ENCODE measurements at places on chromosomes 4 and X. TPM values are rescaled to one million over a fixed set of nuclear protein-coding genes. Genes with fewer than 3 reads are reported as not detected.

HTR2C gene
- not detected for total RNA-seq

ITIH6 gene
- total RNA-seq, result not detected

STOX2 gene
- 9.4 TPM for total RNA-seq

NEXMIF gene
- 7.1 TPM for total RNA-seq

SLC49A3 gene
- 6.6 TPM for total RNA-seq

GABRA4 gene
- total RNA-seq, result under 0.01 TPM

SYTL5 gene
- total RNA-seq, result not detected

SPANXC gene
- total RNA-seq, result not detected

GLRA2 gene
- total RNA-seq, result not detected

FRAS1 gene
- total RNA-seq, result 8.7 TPM

DNA sequence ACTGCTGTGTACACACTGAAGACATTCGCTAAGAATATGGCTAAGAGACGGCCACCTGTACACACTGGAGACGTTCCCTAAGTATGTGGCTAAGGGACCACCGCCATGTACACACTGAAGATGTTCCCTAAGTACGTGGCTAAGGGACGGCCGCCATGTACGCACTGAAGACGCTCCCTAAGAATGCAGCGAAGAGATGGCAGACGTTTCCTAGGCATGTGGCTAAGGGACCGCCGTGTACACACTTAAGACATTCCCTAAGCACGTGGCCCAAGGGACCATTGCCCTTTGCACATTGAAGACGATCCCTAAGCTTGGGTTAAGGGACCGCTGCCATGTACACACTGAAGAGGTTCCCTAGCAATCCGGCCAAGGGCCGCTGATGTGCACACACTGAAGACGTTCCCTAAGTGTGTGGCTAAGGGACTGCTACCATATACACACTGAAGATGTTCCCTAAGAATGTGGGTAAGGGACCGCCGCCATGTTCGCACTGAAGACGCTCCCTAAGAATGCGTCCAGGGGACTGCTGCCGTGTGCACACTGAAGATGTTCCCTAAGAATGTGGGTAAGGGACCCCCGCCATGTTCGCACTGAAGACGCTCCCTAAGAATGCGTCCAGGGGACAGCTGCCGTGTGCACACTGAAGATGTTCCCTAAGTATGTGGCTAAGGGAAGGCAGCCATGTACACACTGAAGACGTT lies 36.7 kb downstream of the DHRSX start:
- no peak for DNase-seq

- DNase-seq, result no peak
Observed at GRCh38 chrX:111831343-111831742, 44.6 kb upstream of the TRPC5OS start.

GRCh38 chrX:25204182-25204581 lies 188.4 kb upstream of the ARX start:
- DNase-seq, result no peak

- no peak for DNase-seq
Observed at GRCh38 chrX:149021159-149021558, 483.9 kb downstream of the IDS start.

DNA sequence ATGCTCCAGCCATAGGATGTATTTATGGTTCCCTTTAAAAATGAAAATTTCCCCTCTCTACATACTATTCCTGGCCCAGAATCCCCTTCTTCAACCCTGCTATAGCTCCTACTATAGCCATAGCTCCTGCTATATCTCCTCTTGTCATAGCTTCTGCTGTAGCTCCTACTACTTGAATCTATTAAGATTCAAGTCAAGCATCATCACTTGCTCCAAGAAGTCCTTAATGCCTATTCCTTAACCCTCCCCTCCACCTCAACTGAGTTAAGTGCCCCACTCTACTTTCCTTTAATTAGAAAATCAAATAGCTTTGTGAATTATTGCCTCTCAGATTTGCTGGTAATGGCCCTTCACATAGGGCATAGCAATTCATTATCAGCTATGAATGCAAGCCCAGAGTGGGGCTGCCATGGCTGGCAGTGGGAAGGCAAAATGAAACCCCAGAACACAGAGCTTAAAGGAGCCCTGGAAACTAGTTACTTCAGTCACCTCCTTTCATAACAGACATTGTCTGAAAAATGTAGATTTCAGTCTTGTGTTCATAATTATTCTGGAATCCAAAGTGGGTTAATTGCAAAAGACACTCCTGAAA lies 15.4 kb downstream of the OCIAD2 start:
- DNase-seq, result no peak

DNA sequence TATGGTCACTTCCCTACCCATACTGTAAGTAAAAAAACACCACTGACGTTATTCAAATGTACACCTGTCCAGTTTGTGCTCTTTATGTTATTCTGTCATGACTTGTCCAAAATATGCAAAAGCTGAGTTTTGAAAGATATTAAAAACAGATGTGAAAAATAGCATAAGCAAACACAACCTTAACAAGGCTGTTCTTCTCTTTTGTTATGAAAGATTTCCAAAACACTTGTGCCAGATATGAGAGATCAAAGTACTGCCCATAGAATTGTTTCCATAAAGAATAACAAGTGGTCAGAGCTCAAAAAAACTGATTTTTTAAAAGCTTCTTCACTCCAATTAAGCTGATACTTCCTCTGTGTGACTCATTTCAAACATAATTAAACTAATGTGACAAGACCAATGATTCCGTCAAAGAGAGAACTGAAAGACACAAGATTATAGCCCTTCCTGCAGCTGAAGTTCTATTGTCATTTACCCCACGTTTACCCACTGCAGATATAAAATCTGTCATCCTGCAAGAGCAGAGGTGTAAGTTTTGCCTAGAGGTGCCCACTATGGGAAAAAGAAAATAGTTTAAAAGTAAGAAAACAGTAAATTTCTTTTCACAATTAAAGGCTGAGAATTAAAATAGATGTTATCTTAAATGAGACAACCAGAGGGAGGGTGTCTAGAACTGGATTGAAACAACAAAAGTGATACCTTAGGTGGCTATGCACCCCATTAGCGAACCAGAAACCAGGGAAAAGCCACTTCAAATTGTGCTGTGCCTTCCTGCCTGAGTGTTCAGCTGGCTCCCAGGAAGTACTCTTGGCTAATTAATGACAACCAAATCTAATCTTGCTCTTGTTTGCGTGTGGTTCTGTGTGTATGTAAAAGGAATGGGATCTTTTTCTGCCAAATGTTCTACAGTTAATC lies 30.1 kb downstream of the RASSF6 start:
- DNase-seq, result no peak

DNA sequence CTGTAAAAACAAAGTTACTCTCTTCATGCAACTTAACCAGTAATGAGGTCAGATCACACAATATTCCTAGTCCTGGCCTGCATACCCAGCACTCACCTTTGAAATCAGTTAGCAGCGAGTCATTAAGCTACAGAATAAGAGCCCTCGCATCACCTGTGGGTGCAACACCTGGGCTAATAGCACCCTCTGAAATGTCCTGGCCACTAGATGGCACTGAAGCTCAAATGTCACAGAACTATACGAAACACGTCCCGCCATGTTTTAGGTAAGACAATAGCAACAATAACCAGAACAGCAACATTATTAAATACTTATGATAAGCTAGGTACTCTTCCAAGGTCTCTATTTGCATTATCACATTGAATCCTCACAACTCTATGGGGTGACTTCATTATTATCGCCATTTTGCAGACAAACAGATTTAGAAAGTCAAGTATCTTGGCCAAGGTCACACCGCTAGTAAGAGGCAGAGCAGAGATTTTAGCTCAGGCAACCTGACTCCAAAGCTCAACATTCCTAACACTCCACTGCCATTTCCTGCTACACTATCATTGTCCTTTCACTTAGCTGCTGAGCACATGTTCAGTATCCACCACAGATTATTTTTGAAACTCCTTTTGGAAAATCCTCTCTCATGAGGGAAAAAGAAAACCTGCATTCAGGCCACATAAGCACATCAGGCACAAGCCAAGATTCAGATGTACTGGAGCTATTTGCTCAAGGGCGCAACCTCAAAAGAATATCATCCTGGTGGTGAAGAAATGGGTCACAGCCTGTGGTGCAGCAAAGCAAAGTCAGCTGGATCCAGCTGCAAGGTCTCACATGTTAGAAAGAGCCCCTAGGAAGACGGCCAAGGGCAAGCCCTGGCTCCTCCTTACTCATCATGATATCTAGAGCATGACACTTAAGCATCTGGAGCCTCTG lies 59.5 kb upstream of the KDR start:
- no peak for DNase-seq

DNA sequence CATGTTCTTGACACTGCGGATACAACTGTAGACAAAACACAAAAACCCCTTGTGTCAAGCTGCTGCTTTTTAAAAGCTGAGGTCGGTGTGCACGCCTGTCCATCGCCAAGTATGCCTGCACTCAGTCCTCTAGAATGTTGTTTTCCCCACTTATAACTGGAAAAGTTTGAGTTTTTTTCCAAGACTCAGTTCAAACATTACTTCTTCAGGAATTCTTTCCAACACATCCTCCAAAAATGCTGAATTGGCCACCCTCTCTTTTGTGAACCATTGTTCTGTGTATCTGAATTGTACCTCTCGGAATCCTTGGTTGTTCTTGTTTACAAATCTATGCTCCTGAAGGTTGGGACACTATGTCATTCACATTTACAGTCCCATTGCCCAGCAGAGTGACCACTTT lies 94.6 kb downstream of the REELD1 start:
- DNase-seq, result no peak

GRCh38 chr4:28317221-28317620 lies 1456.6 kb downstream of the STIM2 start:
- DNase-seq, result no peak

DNA sequence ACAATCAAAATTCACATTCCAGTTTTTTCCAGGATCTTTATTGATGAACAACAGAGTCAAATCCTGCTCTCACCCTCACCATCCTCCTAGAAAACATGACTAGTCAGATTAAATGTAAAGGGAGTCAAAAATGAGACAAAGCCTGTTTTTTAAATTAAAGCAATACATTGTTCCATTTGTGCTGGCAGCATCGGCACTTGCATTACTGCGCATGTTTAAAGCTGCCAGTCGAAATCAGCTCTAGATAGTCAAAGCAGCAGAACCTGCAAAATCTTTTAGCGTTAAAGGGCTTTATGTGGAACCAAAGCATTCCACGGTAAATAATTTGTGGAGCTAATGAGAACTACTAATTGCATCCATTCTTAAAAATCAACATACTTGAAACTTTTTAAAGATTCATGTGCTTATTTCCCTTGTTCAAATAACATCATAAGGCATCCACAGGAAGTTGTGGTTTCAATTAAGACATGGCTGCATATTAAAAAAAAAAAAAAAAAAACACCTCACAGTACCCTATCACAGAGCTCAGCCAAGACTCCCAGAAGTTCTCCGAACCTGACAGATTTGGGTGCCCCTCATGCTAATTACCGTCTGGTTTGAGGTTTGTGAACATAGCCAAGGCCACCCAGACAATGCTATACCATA lies 82.2 kb downstream of the SH3KBP1 start:
- no peak for DNase-seq

- DNase-seq, result no peak
Observed at GRCh38 chr4:137452799-137453198, 79.5 kb downstream of the PCDH18 start.

DNA sequence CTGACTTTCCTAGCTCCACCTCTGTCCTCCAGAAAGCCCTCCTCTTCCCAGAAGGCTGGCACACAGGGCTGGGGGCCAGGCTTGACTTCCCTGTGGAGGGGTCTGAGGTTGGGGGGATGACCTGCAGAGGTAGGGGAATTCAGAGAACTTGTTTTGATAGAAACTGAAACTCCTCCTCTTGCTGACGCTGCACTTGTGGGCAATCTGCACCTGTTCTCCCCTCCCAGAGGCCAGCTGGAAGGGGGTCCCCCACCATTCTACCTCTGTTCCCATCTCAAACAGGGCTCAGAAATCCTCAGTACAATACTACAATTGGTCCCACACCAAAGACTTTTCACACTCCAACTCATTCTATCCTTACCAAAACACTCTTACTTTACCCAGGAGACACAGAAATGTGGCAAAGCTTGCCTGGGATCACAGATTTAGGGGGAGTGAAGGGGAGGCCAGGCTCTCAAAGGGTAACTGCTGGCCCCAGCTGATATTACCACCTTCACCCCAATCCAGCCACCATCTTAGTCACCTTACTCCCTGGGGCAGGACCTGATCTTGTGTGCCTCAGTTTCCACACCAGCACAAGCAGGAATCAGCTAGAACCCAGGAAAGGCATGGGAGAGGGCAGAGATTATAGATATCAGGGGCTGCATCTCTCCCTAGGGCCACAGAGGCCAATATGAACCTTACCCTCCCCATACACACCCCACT lies 18.5 kb downstream of the OTUD5 start:
- no peak for DNase-seq

GRCh38 chrX:130097507-130098209 lies 12.6 kb downstream of the ELF4 start:
- no peak for DNase-seq

DNA sequence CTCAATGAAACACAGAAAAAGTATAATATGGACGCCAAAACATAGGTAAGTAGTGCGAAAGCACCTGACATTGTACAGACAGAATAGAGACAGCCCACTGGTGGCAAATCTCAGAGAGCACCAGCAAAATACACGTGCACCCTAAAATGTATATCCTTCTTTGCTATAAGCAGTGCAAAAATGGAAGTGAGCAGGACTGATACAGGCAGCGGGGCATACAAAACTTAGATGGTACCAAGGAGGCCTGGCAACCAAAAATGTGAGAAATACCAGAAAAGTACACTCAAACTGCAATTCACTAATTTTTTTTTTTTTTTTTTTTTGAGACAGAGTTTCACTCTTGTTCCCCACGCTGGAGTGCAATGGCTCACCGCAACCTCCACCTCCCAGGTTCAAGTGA lies 63.9 kb downstream of the EIF4E start:
- no peak for DNase-seq

DNA sequence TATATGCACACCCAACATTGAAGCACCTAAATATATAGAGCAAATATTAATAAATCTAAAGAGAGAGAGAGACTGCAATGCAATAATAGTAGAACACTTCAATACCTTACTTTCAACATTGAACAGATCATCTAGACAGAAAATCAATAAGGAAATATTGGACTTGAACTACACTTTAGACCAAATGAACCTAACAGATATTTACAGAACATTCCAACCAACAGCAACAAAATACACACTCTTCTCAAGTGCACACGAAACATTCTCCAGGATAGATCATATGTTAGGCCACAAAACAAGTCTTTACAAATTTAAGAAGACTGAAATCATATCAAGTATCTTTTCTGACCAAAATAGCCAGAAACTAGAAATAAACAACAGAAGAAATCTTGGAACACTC lies 66.6 kb downstream of the CD99L2 start:
- DNase-seq, result no peak

GRCh38 chrX:148588649-148589310 lies 88.4 kb downstream of the AFF2 start:
- DNase-seq, result no peak

DNA sequence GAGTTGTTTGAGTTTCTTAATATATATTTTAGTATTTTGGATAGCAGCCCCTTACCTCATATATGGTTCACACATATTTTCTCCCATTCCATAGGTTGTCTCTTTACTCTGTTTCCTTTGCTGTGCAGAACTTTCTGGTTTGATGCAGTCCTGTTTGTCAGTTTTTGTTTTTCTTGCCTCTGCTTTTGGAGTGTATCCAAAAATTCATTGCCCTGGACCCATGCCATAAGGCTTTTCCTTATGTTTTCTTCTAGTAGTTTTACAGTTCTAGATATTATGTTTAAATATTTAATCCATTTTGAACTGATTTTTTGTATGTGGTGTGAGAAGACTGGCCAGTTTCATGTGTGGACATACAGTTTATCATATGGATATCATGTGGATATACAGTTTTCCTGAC lies 58.5 kb upstream of the NUDT6 start:
- no peak for DNase-seq

GRCh38 chr4:137794764-137795254 lies 262.5 kb upstream of the PCDH18 start:
- no peak for DNase-seq
